ENCODE measurements at places on chromosomes 3 and 15.

- no peak for DNase-seq
Measured at GRCh38 chr15:64006642-64007041, 39.6 kb downstream of the DAPK2 start.

- DNase-seq, result no peak
Measured at GRCh38 chr3:127196466-127197299, 3.8 kb downstream of the PRR23E start.

GRCh38 chr15:55358471-55358870, 39.4 kb downstream of the PIGB start:
- no peak for DNase-seq

DNA sequence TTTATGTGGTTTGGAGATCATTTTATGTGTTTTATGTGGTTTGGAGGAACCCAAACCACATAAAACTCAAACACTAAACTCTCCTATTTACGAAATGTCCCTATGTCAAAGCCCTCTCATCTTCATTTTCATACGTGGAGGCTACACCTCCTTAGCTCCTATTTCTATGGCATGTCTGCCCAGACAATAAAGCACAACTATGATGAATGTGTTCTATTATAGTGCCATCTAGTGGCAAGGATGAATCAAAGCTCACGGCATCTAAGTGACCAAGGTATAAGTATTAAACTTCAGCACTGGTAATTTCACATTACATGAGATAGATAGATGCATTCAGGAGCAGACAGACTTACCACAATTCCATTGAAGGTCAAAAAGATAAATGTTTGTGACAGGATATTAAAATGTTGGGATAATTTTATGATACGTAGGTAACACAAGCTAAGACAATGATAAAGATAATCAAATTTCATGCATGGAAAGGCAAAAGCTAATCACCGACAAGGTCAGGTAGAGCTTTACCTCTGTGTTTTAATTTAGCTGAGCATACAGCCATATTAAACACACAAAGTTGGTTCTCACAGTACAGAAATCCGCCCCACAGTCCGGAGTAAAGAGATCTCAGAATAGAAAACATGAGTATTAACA, 130.6 kb upstream of the FHIT start:
- DNase-seq, result peak; percentile 62

- DNase-seq, result no peak
Measured at GRCh38 chr3:189573004-189573403, 58.2 kb upstream of the TP63 start.

- DNase-seq, result no peak
Measured at GRCh38 chr15:83380059-83380458, 67.1 kb upstream of the SH3GL3 start.

DNA sequence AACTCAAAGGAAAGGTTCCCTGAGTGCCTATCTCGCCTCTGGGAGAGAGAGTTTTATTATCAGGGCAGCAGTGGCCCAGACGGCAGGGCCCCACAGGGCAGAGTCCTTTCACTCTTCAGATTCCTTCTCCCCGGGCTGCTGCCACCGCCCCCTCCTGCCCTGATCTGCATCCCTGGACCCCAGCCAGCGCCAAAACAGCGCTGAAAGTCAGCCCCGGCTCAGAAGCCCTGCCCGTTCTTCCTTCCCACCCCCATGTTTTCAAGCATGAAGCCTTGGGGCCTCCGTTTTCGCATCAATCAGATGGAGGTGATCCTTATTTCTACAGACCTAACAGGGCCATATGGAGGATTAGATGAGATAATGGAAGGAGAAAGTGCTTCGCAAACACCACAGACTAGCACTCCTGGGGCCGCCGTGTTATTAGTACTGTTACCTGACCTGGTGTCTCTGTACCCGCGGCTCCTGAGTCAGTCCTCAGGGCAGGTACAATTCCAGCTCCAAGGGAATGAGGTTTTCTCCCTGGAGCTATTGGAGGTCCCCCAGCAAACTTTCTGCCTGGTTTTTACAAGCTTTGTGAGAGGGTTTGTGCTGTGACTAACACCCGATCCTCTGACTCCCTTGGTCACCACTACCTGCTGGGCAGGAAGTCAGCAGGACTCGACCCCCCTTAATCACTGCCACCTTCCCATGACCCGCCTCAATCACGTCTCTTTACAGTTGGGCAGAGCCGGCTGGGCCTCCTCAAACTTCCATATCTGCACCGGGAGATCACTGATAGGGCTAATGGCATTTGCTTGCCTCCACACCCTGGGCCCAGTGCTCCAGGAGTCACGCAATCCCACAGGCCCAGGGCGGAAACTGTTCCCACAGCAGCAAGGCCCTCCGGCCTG, 39.5 kb upstream of the TSEN2 start:
- DNase-seq, result no peak

DNA sequence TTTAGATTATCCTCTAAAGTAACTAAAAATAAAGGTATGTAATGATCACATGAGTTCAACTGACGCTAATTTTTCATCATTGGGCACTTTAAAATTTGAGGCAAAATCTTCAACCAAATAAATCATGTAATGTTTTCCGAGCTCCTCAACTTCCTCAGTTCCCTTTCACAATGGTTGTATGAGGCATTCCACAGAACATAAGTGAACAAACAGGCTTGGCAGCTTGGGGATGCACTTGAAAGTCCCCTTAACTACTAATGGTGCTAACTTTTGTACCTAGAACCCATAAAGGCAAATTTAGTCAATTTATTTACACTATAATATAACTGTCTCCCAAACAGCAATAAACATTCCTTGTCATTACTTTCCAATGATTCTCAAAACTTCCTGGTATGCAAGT, 1137.9 kb downstream of the ROBO2 start:
- no peak for DNase-seq

GRCh38 chr3:180085122-180085710, 48.5 kb upstream of the PEX5L start:
- DNase-seq, result no peak

GRCh38 chr3:71310980-71311660, 272.4 kb downstream of the FOXP1 start:
- no peak for DNase-seq

- no peak for DNase-seq
Measured at GRCh38 chr3:109642025-109642424, 304.7 kb upstream of the DPPA4 start.

DNA sequence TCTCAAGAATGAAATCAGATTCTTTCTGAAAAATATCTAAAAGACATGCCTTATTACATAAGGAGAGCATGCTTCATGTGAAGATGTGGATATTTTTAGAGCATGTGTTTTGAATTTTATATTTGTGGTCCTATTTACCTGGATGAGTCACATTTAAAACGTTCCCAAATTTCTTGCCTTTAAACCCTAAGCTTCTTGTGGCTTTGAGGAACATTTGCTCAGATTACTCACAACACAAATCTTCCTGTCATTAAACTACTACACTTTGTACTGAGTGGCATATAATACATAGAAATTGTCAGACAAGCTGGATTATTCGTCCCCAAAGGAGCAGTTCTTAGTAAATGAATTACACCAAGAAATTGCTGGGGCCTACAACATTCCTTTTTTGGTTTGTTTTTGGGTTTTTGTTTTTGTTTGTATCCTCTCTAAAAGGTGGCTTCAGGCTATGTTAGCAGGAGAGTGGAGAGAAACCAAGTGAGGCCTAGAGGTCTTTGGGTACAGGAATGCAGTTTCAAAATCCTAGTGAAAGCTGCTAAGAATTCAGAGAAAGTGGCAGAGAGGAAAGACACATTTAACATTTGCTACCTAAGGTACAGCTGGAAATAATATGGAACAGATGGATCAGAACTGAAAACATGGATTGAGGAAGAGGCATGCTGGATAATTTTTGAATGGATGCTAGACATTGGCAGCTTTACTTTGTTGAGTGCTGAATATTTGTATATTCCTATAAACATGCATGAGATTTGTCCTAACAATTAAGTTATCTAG, 128.1 kb downstream of the RPL22L1 start:
- no peak for DNase-seq

DNA sequence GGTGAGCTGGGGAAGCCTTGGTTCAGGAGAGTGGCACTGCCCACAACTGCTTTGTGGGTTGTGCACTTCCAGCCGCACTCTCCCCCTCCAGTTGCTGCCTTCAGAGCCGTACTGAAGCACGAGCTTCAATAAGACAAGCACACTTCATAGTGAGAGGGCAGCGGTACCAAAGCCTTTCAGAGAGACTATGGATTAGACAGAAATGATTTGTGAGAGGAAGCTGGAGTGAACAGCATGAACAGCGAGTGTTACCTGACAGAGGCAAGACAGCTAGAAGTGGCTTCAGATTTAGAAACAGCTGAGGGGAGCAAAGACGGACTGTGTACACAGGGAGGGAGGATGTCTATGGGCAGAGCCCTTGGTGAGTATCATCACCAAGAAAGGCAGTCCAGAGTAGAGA, 31.1 kb downstream of the HCLS1 start:
- DNase-seq, result no peak

DNA sequence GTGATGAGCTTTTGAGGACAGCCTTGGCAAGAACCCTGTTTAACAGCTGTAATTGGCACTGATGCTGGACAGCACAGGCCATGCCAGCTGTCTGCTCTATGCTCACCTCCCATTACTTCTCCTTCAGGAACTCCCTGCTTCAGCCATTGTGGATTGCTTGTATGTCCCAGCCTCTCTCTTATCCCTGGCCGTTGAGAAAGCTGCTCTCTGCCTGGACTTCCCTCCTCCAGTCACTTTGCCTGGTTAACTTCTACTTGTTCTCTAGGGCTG, 444.5 kb downstream of the EPHB1 start:
- no peak for DNase-seq

GRCh38 chr3:54836871-54837270, 91.0 kb downstream of the LRTM1 start:
- DNase-seq, result no peak

DNA sequence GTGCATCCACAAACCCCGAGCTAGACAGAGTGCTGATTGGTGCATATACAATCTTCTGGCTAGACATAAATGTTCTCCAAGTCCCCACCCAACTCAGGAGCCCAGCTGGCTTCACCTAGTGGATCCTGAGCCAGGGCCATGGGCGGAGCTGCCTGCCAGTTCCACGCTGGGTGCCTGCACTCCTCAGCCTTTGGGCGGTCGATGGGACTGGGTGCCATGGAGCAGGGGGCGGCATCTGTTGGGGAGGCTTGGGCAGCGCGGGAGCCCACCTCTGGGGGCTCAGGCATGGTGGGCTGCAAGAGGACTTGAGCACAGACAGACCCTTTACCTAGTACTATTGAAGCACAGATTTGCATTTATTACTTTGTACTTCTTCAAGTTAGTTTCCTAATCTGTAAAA, 57.5 kb downstream of the ZPLD1 start:
- DNase-seq, result no peak

- DNase-seq, result no peak
Measured at GRCh38 chr3:72517921-72518424, 330.3 kb downstream of the SHQ1 start.

- peak; percentile 96 for DNase-seq
Measured at GRCh38 chr3:13301286-13301987, 118.7 kb downstream of the NUP210 start.

- DNase-seq, result no peak
Measured at GRCh38 chr15:26232691-26233090, 369.6 kb upstream of the ATP10A start.

DNA sequence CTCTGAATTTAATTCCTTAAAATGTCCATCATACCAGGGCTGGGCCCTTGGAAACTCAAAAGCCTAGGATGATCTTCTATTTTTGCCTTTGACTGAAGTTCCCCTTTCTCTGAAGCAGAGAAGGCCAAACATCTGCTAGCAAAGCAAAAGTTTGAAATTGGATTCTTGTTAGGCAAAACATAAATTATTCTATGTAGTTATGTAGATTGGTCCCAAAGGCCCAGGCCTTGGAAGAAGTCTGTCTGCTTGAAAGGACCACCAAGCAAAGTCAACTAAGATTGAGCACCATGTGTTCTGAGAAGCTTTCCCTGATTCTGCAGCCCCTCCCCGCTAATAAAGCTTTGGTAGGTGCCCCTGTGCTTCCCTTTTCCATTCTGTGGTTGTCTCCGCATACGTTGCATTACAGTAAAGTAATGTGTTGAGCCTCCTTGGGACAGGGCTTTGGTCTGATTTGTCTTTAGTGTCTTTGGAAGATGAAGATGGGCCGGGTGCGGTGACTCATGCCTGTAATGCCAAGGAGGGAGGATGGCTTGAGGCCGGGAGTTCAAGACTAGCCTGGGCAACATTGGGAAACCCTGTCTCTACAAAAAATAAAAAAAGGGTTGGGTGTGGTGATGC, 56.4 kb downstream of the RPL39L start:
- DNase-seq, result peak; percentile 79

DNA sequence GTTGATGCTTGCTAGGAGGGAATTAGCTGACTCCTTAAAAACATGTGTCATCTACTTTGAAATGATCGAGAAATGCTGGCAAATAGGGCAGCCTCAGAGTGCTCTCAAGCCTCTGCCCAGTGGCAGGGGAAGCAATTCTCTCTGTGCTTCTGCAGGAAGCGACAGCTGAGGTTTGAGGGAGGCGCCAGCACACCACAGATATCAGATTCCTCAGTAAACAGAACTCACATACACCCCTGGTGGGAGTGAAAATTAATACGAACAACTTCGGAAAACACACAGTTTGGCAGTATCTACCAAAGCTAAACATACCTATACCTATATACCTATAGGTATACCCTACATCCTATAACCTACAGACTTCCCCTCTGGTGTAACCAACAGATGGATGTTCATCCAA, 61.3 kb downstream of the NSMCE3 start:
- DNase-seq, result peak; percentile 76

DNA sequence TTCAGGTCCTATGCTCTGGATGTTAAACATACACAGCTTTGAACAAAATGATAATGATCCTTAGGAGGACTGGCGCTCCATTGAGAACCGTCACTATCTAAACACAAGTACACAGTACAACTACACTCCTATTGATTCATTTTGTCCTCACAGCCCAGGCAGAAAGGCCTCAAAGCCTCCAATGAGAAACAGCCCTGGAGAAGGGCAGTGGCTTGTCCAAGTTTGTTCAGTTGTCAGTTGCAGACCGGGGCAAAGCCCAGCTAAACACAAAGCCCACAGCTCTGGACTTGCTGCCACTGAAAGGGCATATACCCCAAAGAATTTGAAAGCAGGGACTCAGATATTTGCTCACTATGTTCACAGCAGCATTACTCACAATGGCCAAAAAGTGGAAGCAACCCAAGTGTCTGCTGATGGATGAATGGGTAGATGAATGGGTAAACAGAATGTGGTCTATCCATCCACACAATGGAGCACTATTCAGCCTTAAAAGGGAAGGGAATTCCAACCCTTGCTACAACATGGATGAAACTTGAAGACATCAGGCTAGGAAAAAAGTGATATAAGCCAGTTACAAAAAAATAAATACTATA, 34.7 kb downstream of the NUP210 start:
- DNase-seq, result no peak

DNA sequence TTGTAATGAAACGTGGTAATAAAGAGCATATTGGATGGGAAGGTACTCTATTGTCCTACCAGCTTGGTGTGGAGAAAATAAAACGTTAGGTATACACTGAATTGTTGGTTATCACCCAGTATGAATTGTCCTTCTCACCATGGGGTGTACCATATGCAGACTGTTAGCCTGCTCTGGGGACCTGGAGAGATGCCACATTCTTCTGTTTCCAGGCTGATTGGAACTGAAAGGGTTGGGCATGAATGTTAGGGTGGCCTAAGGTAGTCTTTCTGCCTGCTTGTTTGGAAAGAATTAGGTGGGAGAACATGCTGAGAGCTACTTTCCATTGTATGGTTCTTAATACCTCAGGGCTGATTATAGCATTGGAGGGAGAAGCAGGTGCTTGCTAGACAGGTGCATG, 340.6 kb downstream of the PTPRG start:
- DNase-seq, result no peak

- no peak for DNase-seq
Measured at GRCh38 chr15:92666780-92667179, 11.2 kb upstream of the FAM174B start.

GRCh38 chr15:60255390-60255789, 142.4 kb downstream of the ANXA2 start:
- DNase-seq, result no peak

GRCh38 chr3:39469945-39470344, 2.5 kb downstream of the MOBP start:
- DNase-seq, result no peak

Measured in Kasumi-1 (cell line).